ENCODE measurements at places on chromosomes 5 and 9.

DNA sequence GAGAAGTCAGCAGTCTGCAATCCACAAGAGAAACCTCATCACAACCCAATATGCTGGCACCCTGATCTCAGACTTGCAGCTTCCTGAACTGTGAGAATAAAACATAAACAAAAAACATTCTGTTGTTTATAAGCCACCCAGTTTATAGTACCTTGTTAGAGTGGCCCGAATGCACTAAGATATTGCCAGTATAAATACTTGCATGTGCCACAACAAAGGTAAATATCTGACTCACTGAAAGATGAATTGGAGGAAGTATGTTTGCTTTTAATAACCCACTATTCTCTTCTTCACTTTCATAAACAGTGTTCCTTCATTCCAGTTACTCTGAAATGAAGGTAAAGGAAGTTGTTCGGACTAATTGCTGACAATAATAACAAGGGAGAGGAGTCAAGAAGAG lies 1163.4 kb upstream of the CDH6 start:
- no peak for DNase-seq

DNA sequence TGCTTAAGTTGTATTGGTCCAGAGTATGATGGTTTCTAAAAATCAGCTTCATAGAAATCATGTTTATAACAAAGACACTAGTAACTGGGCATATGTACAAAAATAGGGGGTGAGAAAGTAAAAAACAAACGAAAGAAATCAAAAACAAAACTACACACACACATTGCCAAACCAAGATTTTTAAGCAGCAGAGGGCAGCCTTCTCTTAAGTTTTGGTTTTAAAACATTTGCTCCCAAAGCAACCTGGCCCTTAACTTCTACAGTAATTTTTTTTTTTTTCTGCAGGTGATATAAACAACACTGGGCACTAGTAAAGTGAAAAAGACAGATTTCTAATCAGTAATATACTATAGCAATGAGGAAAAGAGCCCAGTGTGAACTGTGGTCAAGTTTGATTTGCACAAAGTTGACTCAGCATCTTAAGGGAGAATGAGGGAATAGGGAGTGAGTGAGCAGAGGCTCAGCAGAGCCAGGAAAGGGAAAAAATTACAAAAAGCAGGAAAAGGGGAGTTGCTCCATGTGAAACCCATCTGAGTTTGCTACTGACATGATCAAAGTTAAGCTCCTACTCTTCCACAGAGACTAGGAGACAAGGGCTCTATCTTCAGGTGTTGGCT lies 13.4 kb upstream of the GAPT start:
- DNase-seq, result no peak

GRCh38 chr5:54946306-54946819 lies 39.0 kb downstream of the ESM1 start:
- no peak for DNase-seq

DNA sequence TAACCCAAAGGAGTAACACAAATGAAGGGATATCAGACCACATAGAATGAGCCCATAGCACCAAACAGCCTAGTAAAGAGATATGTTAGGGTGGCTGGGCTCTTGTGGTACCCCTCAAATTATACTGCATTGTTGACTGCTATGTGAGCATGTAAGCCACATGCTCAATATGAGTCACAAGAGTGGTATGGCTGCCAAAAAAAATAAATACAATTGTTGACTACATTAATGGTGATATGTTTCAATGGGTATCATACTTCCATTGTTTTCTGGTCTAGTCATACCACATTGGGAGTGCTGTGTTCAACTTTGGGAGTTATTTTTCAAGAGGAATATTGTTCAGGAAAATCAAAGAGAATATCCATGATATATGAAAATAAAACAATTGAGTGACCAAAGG lies 162.4 kb upstream of the PIK3R1 start:
- DNase-seq, result no peak

- peak; percentile 65 for DNase-seq
Measured at GRCh38 chr9:126860077-126860756, at the start of gene ZBTB34. ZBTB34 (plus strand) TSS chr9:126860639; CDS start chr9:126879400, 18,761 bp downstream.

GRCh38 chr9:128945798-128946501 lies 1.5 kb downstream of the DOLK start:
- DNase-seq, result no peak

DNA sequence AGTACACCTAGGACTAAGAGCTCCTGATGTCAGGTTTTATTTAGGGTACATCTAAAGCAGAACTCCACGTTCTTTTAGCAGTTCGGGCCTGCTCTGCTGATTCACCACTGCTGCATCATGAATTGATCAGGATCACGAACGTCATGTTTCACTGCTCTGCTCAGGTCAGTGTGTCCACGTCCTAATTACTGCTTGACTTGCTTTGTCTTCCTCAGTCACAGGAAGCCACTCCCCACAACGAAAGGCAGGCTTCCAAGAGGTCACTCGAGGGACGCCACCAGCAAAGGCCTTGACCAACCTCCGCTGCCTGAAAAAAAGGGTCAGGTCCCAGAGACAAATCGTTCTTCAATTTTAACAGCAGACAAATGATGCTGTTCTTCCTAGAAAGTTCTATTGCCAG lies 40.3 kb downstream of the CTNND2 start:
- DNase-seq, result no peak

DNA sequence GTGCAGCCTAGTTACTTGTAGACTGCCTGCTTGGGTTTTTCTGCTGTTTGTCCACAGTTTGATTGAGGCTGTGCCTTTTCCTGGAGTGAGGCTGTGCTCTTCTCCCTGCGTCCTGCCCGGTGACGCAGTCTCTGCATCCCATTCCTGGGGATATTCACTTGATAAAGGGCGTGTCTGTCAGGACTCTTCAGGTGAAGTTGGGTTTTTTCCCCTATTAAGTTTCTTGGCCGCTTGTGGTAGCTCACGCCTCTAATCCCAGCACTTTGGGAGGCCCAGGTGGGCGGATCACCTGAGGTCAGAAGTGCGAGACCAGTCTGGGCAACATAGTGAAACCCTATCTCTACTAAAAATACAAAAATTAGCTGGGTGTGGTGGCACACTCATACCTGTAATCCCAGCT lies 50.0 kb upstream of the SUSD3 start:
- DNase-seq, result no peak

DNA sequence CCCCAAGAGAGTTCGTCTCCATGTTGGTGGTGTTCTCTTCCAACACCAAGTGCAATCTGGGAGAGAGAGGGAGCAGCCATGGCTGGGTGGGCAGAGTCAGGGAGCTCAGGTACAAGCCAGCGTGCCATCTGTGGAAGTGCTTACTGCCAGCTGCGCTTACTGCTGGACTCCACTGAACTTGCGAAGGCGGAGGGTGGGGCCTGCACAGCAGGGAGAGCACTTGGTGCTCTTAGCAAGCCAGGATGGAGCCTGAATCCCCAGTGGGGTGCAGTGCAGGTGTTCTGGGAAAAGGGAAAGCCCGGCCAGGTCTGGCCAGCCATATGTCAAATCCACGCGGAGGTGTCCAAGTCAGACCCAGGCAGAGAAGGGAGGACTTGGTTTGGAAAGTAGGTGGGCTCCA lies 142.0 kb downstream of the FANCC start:
- DNase-seq, result no peak

DNA sequence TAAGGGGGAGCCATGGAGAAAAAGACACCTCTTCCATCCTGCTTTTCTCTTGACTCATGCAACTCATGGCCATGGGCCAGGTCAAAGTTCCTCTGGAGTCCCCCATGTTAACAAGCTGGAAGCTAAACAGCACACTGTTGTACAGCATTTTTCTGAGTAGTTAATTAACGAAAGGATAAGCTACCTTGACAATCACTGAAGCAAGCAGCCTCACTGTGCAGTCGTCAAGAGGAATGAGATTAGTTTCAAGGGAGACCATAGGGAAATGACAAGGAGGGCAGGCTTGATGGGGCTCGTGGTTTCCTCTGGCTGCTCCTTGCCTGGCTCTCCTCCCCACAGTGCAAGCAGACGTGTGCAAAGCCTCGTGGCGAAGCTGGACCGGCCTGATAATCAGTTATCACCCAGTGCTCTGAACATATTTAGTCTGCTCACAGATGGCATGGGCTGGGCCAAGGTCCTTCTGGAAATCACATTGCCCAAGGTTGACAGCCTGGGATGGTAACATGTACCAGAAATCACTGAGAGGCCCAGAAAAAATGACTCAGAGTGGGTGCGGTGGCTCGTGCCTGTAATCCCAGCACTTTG lies 209.5 kb downstream of the SLIT3 start:
- DNase-seq, result no peak

DNA sequence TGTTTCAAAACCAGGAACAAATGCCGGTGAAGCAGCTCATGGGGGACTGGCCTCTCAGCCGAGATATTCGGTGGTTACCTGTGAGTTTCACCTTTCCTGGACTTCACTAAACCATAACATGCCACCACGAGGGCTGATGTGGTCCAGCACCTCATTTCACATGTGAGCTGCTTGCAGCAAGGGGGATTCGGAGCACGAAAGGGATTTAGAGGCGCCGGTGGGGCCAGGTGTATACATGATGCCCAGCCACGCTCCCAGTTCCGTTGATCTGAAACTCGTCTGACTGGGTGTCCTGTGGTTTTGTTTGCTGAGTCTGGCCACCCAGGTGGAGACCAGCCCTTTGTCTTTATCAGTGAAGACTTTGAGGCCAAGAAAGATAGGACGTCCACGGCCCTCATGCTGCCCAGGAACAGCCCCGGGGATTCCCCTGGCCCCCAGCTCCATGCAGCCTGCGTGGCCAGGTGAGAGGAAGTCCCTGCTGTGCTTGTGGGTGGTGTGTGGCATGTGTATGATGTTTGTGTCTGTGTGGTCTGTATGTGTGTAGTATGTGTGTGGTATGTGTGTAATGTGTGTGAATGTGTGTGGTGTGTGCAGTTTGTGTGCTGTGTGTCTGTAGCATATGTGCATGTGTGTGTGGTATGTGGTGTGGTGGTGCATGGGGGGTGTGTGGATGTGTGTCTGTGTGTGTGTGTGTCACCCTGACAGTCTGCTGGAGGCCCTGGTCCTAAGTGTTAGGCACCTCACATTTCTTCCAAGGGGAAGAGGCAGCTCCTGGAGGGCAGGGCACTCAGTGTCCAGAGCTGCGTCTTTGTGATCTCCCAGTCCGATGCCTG lies 23.4 kb downstream of the PHF2 start:
- no peak for DNase-seq

DNA sequence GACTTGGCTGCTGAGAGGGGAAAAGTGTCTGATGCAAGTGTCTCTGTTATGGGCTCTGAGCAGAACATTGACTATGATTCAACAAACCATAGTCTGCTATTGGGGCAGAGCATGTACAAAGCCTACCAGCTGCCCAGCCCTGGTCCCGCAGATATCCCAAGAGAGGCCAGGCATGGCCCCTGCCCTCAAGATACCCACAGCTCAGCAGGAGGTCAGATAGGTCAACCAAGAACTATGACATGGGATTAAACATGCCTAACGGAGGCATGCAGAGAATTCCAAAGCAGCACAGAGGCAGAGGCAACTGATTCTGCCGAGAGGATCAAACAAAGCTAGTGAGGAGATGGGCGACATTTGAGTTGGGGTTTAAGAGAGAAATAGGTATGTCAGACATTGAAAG lies 39.9 kb upstream of the CPLX2 start:
- no peak for DNase-seq

DNA sequence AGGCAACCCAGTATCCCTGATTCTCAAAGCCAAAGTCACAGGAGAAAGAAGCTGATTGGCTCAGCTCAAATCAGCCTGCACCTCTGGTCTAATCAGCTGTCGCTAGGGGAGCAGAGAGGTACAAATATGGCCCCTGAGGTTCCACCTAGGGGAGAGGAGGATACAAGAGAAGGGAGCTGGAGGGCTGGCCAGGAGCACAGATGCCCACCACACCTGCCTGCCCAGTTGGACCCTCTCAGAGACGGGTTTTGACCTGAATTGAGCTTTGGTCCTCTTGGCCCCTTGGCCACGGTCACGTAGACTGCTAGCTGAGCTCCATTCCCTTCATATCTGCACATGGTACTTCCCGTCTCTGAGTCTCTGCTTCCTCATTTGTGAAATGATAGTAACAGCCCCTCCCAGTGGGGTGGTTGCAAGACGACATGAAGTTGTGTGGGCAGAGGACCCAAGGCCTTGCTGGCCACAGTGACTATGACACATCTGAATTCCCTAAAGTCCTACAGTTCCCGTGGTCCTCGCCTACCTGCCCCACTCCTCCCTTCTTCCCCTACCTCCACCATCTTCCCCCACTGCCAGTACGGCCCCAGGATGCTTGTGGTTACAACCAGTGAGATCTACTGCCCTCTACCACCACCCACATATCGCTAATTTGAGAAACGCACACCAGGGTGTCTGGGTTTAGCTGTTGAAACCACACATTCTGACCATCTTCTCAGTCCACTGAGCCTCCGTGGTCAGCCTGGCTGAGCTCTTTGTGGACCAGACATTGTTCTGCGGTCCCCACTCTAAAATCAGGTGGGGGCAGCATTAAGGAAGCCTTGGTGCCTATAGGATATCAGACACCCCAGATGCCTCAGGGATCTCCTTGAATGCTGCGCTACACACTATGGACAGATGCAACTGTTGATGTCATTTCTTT lies 60.3 kb upstream of the NEK6 start:
- no peak for DNase-seq

- DNase-seq, result no peak
Measured at GRCh38 chr5:180380856-180381255, 27.7 kb upstream of the GFPT2 start.

GRCh38 chr9:92032891-92033290 lies 82.3 kb downstream of the SPTLC1 start:
- DNase-seq, result no peak

DNA sequence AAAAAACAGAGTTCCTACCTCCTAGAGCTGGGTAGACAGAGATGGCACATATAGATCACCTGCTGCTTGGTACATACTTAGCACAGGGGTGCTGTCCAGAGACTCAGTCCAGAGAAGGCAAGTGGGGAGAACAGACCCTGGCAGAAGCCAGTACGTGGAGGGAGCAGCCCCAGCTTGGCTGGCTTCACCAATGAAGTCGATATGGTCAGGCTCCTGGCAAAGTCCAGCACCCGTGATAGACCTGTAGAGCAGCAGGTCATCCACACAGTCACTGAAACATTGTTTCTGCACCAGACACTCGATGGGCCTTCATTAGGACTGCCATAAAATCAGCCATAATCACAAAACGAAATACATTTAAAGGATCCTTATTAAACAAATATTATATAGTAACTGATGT lies 45.8 kb downstream of the WHRN start:
- DNase-seq, result no peak

GRCh38 chr5:168187614-168188013 lies 103.8 kb upstream of the WWC1 start:
- DNase-seq, result no peak

DNA sequence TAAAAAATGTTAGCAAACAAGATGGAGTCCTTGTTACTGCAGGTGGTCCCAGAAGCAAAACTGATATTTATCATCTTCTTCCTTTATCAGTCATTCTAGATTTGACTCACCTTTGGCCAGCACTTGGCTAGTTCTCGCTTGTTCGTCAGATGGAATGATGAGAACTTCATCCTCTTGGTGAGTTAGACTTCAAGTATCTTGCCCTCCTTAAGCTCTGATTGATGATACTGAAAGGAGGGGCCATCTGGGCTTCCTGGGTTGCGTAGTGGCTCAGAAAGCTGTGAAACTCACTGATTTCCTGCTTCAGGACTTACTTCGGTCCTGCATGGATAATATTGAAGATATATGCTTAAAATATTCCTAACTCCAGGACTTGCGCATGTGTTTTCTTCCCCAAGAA lies 1248.2 kb upstream of the CDH9 start:
- no peak for DNase-seq
